Tibial nerve (tissue), 4 donors: ENCODE measurements at places on chromosomes 6 and 20.

DNA sequence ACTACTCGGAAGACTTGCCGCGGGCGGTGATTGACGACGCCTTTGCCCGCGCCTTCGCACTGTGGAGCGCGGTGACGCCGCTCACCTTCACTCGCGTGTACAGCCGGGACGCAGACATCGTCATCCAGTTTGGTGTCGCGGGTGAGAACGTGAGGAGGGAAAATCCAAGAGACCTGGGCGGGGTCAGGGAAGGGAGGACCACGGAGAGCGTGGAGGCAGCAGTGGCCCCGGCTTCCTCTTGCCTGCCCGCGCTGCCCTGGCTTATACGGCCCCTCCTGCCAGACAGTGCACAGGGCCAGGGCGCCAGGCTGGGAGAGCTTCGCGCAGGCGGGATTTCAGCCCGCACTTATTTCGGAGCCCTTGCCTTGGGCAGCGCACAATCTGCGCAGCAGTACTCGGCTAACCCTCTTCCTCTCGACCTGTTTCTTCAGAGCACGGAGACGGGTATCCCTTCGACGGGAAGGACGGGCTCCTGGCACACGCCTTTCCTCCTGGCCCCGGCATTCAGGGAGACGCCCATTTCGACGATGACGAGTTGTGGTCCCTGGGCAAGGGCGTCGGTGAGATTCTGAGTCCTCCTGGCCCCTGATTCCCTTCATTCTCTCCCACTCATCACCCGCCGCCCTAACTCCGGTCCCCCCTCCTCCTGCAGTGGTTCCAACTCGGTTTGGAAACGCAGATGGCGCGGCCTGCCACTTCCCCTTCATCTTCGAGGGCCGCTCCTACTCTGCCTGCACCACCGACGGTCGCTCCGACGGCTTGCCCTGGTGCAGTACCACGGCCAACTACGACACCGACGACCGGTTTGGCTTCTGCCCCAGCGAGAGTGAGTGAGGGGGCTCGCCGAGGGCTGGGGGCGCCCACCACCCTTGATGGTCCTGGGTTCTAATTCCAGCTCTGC, 2.0 kb downstream of the MMP9 start:
- DNase-seq, result no peak

GRCh38 chr6:15588971-15589634, 73.7 kb downstream of the DTNBP1 start:
- DNase-seq, result no peak

- peak; percentile 71 for DNase-seq
Observed at GRCh38 chr6:166619912-166620311, 7.1 kb downstream of the RPS6KA2 start.

GRCh38 chr6:129342243-129342642, 367.7 kb downstream of the ARHGAP18 start:
- no peak for DNase-seq

DNA sequence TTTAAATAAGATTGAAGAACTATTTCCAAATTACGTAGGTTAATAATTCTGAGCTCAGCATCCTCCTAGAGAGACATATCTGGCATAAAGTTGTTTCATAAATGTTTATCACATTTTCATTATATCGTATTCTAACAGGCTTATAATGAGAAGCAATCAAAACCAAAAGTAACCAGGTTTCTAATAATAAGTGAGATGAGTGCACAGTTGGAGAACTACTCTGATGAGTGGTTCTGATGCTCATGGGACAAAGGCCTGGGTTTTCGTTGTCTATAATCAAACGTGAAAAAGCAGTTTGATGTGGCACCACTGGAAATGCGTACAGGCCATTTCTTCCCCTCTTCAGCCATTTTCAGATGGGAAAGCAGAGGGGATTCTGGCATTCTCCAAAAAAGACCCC, 4.7 kb upstream of the SERPINB6 start:
- no peak for DNase-seq

DNA sequence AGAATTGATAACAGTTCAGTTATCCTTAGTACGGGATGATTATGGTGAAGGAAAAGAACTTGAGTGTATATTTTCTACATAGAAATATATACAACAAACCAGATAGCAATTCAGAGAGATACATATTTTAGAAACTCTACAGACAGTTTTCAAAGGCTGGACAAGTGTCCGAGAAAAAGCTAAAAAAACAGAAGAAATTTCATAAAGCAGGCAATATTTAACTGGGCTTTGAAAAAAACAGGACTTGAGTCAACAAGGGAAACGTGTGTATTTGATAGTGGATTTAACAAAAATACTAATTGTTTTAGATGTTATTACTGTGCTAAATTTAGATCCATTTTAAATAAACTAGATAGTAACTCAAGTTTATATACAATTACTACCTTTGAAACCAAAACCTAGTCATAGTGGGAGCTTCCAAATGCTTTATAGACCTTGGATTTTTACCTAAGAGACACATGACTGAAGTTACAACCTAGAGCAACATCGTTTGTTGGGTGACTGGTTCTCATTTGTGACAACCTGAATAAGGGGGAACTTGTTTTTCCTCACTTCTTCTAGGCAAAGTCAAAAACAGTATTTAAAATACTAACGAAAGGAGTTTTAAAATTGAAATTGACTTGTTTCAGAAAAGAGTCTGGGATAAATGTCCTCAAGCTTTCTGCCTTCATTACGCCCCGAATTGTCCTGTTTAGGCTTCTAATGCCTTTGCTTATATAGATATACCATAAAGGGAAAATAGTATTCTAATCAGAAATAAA, 116.7 kb upstream of the PRSS16 start:
- no peak for DNase-seq

DNA sequence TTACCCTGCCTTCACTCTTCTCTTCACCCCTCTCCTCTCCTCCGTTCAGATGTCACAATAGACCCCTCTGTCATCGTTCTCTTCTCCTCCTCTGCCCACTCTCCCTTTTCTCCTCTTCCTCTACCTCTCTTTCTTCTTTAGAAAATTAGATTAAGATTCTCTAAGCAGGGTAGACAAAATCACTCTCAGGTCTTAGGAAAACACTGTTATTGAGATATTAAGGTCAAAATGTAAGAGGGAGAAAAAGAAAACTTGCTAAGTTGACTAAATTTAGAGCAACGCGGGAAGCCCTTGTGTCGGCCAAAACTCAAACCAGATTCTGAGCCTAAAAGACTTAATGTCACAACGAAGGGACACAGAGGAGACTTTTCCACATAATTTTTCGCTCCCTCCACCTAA, 22.1 kb upstream of the ZNF184 start:
- DNase-seq, result no peak

DNA sequence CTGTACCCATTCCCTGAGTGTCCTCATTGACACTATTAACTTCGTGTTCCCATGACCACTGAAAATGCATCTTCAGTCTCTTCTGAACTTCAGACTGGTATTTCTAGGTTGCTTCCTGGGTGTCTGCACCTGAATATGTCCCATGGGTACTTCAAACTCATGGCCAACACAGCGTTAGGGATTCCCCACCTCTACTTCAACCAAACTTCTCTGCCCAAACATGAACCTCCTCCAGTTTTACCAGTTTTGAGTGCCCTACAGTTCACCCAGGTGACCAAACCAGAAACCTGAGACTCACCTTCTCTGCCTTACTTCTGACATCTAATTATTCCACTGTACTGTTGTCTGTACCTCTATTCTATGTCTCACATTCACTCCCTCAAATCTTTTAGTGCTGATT, 99.5 kb upstream of the SUPT3H start:
- DNase-seq, result no peak

- DNase-seq, result peak; percentile 23
Observed at GRCh38 chr6:156658186-156658965, 118.8 kb upstream of the ARID1B start.

DNA sequence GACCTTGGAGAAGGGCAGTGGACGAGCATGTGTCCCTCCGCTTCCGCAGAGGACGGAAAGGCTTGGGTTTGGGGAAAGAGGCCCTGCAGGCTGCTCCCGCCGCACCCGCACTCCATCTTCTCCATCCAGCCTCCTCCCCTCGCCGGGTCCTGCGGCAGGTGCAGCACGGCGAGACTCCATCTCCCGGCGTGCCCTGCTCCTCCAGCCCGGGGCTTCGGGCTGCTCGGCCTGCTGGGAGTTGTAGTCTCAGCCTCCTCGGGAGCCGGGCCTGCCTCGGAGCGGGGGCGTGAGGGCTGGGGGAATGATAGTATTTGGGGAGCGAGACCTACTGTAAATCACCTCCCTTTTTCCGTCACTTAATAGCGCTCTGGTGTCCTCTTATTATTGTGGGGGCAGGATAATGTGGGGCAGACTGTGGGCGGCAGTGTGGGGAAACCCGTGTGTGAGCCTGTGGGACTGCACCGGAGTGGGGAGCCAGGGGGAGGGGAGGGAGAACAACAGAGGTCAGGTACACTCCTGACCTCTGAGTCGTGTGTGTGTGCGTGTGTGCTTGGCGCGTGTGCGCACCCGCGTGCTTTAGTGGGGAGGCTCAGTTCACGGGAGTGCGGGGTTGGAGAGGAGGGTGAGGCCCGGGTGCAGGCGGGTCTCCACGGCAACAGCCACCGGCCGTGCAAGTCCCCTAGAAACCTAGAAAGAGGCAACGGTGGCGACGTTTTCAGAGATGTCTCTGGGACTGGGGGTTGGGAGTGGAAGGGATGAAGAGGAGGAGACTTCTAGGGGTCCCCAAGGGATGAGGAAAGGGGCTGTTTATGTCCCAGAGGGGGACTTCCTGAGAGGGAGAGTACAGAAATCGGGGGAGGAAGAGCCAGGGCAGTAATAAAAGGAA, 4.1 kb downstream of the TTBK1 start:
- DNase-seq, result peak; percentile 41

DNA sequence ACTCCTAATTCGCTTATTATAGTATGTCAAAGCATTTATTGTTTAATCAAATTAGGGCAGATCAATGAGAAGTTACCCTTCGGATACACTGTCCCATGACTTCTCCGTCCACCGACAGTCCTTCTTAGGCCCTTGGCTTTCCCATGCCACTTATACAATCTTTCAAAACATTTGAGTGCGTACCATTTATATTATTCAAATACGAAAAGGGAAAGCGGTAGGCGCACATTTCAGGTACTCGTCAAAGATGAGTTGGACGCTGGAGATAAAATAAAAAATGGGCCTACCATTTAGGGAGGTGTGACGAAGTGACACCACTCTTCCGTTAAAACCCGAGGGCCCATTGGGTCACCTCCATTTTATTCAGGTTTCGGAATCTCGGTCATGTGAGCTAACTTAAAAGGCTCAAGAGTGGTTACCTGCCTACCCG, 542 bp upstream of the AFG1L start:
- DNase-seq, result no peak

- no peak for DNase-seq
Observed at GRCh38 chr6:73817253-73817652, 121.2 kb downstream of the CD109 start.

DNA sequence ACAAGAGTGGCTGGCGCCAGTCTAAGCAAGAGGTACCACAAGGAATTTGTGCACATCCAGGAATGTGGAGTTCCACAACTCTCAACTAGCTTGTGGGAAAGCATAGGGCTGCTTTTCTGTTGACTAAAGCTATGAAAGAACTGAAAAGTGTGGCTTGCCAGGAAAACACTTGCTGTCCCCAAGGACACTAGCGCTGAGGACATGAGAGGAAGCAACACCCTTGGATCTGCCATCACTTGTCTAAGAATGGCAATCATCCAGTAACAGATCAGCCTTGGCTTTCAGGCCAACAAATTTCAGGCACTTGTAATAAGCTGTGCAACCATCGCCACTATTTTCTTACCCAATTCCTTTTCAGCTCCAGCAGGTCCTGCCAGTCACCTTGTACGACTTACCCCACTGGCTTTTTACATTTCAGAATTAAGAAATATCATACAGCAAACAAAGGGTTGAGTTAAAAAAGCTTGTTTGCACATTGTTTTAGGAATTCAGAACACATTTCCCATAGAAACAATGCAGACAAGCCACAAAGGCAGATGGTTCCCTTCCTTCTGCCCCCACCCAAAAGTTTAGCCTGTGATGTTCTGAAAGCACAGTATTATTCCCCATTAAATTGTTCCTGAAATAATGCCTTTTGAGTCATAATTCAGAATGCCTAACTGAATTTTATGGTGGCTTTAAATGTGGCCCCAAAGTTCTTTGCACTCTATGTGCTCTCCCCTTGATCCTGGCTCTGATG, 57.9 kb upstream of the SSTR4 start:
- peak; percentile 46 for DNase-seq

DNA sequence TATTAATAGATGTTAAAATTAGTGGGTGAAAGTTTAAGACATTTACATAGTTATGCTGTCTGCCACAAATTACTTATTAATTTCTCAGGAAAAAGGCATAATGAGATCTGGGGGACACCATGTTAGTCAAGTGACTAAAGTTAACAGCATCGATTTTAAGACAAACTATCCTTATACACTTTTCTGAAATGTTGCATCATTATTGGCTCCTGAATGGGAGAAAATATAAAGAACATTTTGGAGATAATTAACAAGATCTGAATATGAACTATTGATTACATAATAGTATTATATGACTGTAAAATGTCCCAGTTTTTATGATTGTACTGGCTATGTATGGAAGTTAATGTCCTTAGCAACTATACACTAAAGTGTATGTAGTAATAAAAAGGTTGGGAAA, 7.9 kb downstream of the OR2B3 start:
- DNase-seq, result no peak

DNA sequence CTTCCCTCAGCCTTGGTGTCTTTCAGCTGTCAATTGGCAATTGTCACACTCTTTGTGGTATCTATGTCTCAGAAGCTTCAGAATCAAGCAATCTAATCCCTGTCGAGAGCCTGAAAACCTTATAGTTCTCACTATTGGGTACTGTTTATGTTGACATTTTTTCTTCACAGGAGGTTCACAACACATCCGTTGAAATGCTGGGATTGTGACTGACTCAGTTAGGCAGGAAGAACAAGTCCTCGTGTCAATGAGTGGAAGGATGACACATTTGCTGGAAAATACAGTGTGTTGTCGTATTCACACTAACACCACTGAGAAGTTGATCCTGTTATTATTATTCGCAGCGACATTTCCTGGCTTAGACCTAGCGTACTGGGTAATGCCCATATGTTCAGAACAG, 163.9 kb upstream of the CITED2 start:
- no peak for DNase-seq

GRCh38 chr20:16178546-16179135, 394.6 kb downstream of the KIF16B start:
- no peak for DNase-seq

- no peak for DNase-seq
Observed at GRCh38 chr20:17558154-17558940, 11.5 kb upstream of the DSTN start.
